Stromal cell of bone marrow (primary cell): ENCODE measurements at places on chromosomes 4 and X.

GRCh38 chrX:79138658-79139241 lies 5.7 kb upstream of the GPR174 start:
- DNase-seq, result no peak

DNA sequence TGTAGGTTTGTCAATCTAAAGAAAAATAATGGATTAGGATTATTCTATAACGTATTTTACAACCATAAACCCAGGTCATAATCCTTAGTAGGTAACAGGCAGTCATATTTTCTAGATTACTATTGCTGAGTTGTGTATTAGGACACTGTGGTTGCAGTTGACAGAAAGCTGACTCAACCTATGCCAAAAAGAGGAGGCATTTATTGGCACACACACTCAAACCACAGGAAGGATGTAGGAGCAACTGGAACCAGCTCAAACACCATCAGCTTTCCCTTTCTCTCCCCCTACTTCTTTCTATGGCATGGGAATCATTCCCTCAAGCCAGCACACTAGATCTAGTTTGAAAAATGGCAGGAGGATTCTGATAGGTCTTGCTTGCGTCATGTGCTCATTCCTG lies 136.4 kb upstream of the FAM9C start:
- peak; percentile 42 for DNase-seq

DNA sequence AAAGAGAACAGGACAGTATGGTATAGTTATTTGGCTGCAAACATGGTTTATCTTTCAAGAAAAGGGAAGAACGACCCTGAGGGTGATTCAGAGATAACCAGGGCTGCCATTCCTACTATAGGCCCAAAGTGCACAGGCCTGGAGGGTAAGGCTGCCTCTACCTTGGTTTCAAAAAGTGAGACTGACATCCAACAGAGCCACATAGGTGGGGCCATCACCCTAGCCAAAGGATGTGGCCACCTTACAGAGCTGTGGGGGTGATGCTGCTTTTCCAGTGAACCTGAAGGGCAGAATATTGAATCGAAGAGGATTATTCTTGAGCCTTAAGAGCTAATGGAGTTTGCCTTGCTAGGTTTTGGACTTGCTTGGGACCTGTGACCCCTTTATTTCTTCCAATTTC lies 15.7 kb downstream of the SH2D1A start:
- no peak for DNase-seq

DNA sequence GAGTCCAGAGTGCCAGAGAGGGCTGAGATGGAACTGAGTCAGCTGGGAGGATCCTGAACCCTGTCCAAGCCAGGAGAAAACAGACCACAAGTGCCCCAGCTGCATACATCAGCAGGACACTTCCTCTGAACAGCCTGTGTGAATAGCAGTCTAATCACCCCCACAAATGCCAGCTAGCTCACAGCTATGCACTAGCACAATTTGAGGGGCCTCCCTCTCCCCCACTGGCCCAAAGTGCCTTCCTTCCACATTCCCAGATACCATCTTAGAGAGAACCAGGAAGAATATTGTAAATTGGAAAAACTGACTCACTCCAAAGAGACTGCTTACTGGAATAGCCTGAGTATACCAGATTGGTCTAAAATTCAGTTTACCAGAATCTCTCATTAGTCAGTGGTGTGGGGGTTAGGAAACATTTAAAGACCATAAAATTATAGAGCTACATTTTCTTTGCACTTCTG lies 292.6 kb upstream of the KLF3 start:
- DNase-seq, result peak; percentile 88

- peak; percentile 77 for DNase-seq
These were observed 200.4 kb upstream of the PITX2 start for GRCh38 chr4:110823251-110823650.

DNA sequence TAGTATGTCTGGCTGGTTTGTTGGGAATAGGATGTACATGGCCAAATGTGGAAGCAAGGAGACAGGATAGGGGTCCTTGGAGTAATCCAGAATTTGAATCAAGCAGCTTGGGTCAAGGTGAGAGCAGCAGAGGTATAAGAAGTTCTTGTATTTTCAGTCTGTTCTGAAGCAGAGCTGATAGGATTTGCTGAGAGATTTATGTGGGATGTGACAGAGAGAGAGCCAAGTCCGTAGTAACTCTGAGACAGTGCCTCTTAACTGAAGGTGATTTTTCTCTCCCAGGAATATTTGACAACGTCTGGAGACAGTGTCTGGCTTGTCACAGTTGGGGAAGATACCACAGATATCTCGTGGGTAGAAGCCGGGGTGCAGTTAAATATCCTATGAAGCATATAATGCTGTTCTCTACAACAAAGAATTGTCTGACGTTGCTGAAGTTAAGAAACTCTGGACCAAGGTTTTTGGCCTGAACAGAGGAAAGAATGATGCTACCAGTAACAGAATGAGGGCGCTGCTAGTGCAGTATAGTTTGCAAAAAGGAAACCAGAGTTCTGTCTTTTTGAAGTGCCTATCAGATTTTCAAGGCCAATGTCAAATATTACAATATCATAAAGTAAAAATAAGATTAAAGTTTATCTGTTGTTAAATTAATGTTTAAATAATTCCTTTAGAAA lies 184.0 kb downstream of the ARHGAP24 start:
- DNase-seq, result no peak

- no peak for DNase-seq
These were observed 25.7 kb downstream of the ZNF185 start for GRCh38 chrX:152923599-152923998.

- DNase-seq, result no peak
These were observed 113.5 kb downstream of the VSIG4 start for GRCh38 chrX:65926095-65927019.

- no peak for DNase-seq
These were observed 15.2 kb downstream of the CTBP1 start for GRCh38 chr4:1233641-1234308.

DNA sequence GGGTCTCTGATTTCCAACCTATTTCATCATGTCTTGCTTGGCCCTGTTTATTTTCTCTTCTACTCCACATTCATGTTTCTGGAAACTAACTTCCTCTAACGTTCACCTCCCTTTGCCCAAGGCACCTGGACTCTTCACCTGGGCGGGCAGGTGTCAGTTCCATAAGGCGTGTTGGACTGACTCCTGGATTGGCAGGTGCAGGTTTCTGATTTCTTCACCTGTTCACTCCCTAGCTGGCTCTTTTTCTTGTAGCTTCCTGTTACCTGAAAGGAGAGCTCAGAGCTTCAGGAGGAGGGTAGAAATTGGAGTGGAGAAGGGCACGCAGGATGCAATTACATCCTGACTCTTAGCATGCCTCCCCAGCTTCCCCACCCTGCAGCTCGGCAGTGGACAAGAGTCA lies 350.8 kb upstream of the KLF3 start:
- no peak for DNase-seq

- no peak for DNase-seq
These were observed 16.3 kb downstream of the ATP8A1 start for GRCh38 chr4:42640613-42641012.

DNA sequence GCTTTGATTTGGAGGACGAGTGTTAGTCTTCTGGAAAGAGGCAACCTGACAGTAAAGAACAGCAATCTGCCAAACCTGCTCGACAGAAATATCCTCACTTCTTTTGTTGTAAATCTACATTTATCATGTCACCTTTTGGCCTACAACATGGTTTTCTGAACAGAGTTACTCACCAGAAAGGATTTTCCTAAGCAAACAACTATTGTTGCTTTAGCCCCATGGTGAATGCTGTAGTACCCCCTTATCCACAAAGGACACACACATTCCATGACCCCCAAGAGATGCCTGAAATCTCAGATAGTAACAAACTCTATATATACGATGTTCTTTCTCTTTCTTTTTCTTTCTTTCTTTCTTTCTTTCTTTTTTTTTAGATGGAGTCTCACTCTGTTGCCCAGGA lies 42.7 kb downstream of the TMEM150C start:
- DNase-seq, result no peak

GRCh38 chr4:116544946-116545345 lies 540.4 kb downstream of the TRAM1L1 start:
- no peak for DNase-seq

DNA sequence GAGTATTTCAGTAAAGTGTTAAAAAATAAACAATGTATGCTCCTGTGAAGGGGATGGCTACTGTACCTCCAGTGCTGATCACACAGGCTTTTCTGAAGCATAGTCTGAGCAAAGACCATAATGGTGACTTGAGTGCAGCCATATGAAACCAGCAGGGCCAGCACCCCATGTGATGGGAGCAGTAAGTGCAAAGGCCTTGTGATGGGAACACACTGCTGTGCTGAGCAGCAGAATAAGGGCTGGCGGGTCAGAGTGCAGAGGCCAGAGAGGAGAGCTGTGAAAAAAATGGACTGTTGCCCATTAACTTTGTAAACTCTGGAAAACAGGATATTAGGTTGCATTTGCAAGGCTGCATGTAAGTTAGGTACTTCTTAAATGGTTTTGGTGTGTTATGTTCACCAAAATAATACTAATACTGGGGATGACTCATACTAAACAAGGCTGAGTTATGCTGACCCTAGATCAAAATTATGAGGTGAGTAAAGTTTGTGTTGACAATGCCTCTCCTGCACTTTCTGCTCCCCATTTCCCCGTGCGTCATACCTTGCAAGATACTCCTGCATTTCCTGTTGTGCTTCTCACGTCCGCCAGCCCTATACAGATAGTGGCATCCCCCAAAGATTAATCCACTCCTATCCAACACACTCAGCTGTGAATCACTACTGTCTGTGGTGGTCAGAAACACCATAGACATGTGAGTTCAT lies 67.0 kb upstream of the FAM9A start:
- no peak for DNase-seq

DNA sequence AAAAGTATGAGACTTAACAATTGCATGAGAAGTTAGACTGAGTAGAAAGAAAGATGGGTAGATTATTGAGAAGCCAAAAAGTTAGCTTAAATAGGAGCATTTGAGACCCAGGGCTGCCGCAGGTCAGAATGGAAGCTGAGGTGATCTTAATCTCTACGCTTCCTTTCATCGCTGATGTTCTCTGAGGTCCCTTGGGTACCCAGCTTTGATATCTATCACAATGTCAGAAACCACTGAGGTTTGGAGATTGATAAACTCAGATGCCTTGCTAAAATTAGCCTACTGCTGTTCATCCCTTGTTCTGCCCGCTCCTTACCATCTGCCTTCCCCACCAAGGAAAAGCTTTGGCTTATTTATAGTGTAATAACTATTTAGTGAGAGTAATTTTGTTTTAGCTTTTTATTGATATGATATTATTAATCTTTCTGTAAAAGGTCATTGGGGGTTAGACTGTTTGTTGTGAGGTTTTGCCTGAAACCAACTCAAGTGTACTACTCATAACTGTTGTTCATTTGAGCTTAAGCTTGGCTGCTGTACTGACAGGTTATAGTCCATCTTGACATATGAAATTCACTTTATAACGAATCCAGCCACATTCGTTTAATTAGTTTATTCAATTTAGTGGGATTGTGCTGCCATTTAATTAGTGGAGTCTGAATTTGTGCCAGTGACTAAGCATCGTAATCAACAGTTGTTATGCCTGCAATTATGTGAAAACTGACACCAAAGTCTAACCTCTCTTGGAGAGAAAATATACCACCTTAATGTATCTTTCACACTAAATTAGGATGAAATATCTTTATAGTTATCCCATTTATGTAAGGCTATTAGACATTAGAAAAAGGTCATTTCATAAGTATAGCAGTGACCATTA lies 15.1 kb downstream of the MCUB start:
- DNase-seq, result no peak
